ENCODE measurements at places on chromosomes 1 and 21.

- no peaks in the 10 kb centered on the region for H3K36me3 ChIP-seq
- H3K4me3 ChIP-seq: no peak overlapping the region
- H3K27ac ChIP-seq: no peak overlapping the region
- no peak for DNase-seq
Observed at GRCh38 chr1:19581381-19581780, 62.7 kb upstream of the NBL1 start.

DNA sequence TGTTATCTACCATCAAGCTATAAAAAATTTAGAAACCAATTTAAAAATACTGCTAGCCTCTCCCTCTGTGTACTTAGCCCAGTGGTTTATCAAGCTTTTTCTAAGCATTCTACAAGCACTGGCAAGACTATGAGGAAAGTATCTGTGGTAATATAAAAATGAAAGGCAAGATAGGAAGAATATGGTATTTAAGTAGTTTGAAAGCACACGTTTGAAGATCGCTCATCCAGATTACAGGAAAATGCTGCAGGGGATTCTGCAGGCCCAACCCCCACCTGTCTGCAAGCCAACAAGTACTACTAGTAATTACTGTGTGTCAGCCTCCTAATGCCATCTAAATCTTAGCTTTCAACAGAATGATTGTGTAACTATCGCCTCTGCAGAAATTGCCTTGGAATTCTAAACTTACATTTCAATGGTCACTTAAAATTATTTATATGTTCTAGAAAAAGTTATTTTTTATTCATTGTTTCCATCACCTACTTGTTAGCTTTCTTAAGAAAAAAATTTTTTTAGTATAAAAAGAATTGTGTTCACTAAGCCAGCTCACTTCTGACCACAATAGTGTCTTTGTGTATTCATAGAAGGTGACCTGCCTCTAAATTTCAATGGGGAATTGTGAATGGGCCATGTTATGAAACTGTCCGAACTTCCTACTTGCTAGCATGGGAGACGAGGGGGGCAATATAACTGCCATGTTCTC, 8.5 kb downstream of the ERRFI1 start:
- peaks cover 11% of the 10 kb centered on the region for H3K4me1 ChIP-seq
- H3K27ac ChIP-seq: no peak overlapping the region
- H3K36me3 ChIP-seq: peaks cover 7% of the 10 kb centered on the region
- no peak for DNase-seq
- H3K4me3 ChIP-seq: no peak overlapping the region

GRCh38 chr1:206449565-206449964, 20.7 kb upstream of the IKBKE start:
- no peak for DNase-seq
- peaks cover 20% of the 10 kb centered on the region for H3K4me1 ChIP-seq
- H3K4me3 ChIP-seq: no peak overlapping the region
- H3K27ac ChIP-seq: no peak overlapping the region
- peaks cover 83% of the 10 kb centered on the region for H3K36me3 ChIP-seq
- H3K27me3 ChIP-seq: no peaks in the 10 kb centered on the region

DNA sequence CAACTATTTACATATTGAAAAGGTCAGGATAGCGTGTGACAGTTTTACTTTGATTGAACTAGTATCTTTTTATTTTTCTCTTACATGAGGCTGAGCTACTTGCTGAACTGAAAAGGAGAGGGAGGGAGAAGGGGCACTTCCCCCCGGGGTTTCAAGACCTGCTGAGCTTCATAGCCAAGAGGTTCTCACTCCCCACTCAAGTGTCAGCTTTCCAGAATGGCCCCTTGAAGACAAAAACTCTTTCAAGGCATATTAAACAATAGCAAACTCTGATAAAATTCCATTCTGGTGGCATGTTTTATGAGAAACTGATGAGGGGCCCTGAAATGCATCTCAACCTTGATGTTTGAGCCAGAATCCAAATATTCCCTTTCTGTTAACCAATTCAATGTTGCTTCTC, 143.0 kb downstream of the KAZN start:
- no peaks in the 10 kb centered on the region for H3K4me1 ChIP-seq
- no peaks in the 10 kb centered on the region for H3K36me3 ChIP-seq
- DNase-seq: no peak
- H3K4me3 ChIP-seq: no peak overlapping the region
- H3K27me3 ChIP-seq: peaks cover 62% of the 10 kb centered on the region

- H3K4me1 ChIP-seq: peaks cover 3% of the 10 kb centered on the region
- no peaks in the 10 kb centered on the region for H3K27me3 ChIP-seq
- H3K27ac ChIP-seq: no peak overlapping the region
Observed at GRCh38 chr1:246448373-246448772, 58.7 kb downstream of the SMYD3 start.

- H3K27me3 ChIP-seq: no peaks in the 10 kb centered on the region
- no peaks in the 10 kb centered on the region for H3K36me3 ChIP-seq
- no peak overlapping the region for H3K4me3 ChIP-seq
- DNase-seq: no peak
Observed at GRCh38 chr21:33763582-33763899, 121.2 kb downstream of the ITSN1 start.

- H3K27me3 ChIP-seq: no peaks in the 10 kb centered on the region
- no peak overlapping the region for H3K4me3 ChIP-seq
- H3K4me1 ChIP-seq: no peaks in the 10 kb centered on the region
- H3K27ac ChIP-seq: no peak overlapping the region
- DNase-seq: no peak
Observed at GRCh38 chr1:115275216-115275615, 62.8 kb downstream of the NGF start.

DNA sequence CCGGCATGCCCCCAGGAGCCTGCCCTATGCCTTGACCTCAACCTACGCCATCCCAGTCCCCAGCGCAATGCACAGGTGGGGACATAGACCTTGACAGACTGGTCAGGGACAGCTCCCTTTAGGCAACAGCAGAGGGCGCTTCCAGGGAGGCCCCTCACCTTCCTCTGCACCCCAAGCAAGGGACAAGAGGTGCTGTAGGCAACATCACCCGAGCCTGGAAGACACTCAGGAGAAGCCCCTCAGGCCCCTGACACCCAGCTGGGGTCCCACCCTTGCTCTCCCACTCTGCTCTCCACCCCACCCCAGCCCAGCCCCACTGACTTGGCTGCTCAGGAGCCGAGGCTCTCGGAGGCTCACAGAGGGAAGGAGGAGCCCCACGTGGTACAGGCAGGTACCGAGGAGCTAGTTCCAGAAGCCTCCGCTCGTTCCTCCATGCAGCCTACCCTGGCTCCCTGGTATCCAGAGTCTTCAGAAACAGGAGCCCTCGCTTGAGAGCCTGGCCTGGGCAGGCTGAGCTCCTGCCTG, 2.4 kb upstream of the WNT3A start:
- DNase-seq: no peak
- H3K4me3 ChIP-seq: no peak overlapping the region
- H3K4me1 ChIP-seq: peaks cover 5% of the 10 kb centered on the region
- H3K36me3 ChIP-seq: no peaks in the 10 kb centered on the region
- H3K27me3 ChIP-seq: peaks cover 24% of the 10 kb centered on the region

DNA sequence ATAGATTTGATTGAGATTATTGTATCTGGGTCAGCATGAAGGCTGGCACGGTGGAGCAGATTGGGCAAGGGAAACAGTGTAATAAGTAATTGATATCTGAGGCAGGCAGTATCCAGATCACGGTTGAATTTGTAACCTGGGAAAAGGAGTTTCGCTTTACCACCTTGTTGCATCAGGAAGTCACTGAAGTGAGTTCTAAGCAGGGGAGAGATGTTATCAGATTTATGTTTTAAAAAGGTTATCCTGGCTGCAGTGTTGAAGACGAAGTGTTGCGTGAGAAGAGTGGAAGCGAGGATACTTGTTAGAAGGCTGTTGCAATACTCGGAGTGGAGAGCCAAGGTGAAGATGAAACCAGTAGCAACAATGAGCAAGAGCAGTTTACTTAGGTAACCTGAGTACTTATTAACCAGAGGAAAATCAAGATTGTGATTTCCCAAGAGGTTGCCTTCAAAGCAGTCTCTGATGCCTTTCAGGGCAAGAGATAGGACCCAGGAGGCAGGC, 77.8 kb downstream of the LHX9 start:
- no peak overlapping the region for H3K4me3 ChIP-seq
- DNase-seq: no peak
- H3K36me3 ChIP-seq: no peaks in the 10 kb centered on the region

DNA sequence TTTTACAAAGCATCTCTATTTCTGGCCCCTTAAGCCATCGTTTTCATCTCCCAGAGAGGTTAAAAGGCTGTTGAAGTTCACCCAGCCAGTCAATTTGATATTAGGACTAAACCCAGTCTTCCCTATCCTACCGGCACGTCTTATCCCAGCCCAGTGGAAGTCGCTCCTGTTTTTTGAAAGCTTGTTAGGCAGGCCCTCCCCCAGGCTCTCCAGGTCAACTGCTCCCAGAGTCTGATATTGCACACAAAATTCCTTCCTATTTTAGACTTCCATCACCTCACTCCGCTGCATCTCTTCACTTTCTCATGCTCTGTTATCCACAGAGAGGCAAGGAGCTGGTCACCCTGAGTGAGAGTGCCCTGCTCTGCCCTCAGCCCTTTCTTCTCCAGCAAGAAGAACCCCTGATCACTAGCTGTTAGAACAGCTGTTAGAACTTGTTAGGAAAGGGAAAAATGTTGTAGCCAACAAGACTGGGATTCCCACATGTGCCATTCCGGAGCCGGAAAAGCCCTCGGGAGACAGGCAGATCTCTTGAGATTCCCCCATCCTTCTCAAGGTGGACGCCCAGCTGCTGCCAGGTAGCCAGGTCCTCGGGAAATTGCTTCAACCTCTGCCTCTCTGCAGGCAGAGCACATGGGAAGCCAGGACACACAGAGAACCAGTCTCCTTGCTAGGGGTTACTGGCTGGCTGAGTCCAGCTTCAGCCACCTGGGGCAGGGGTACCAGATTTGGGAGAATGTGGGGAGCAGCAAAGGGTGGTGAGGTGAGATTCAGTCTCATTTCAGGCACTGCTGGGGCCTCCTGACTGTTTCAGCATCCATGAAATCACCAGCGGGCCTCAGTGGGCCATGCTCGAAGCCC, 25.7 kb downstream of the PLXNA2 start:
- peaks cover 99% of the 10 kb centered on the region for H3K4me1 ChIP-seq
- H3K4me3 ChIP-seq: no peak overlapping the region
- peaks cover 29% of the 10 kb centered on the region for H3K36me3 ChIP-seq
- H3K27ac ChIP-seq: peak overlapping the region; percentile 88

- DNase-seq: no peak
- H3K27me3 ChIP-seq: no peaks in the 10 kb centered on the region
- no peak overlapping the region for H3K27ac ChIP-seq
- H3K4me1 ChIP-seq: no peaks in the 10 kb centered on the region
Observed at GRCh38 chr1:88060750-88061491, 623.2 kb upstream of the PKN2 start.

DNA sequence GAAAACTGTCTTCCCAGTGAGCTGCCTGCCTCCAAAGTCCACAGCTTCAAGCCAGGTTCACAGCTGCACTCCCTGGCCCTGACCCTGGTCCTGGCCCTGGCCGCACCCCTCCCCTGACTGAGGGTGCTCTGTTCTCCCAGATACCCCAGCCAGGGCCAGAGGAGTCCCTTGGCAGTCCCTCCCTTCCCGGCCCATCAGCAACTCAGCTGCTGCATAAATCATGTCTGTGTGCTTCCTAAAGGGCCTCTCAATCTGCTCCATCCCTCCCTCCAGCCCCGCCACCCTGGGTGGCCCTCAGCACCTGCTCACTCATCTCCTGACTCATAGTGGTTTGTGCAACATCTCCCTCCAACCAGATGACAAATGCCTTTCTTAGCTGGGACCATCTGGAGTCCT, 24.8 kb upstream of the C1orf174 start:
- no peak for DNase-seq
- H3K27me3 ChIP-seq: peaks cover 46% of the 10 kb centered on the region
- H3K27ac ChIP-seq: no peak overlapping the region

GRCh38 chr1:204218552-204218951, 4.8 kb upstream of the GOLT1A start:
- no peaks in the 10 kb centered on the region for H3K27me3 ChIP-seq
- H3K27ac ChIP-seq: no peak overlapping the region

GRCh38 chr1:199545780-199546179, 481.7 kb upstream of the NR5A2 start:
- H3K27me3 ChIP-seq: no peaks in the 10 kb centered on the region
- no peaks in the 10 kb centered on the region for H3K36me3 ChIP-seq
- H3K27ac ChIP-seq: no peak overlapping the region
- no peaks in the 10 kb centered on the region for H3K4me1 ChIP-seq
- no peak overlapping the region for H3K4me3 ChIP-seq

- H3K4me1 ChIP-seq: no peaks in the 10 kb centered on the region
- DNase-seq: no peak
- no peak overlapping the region for H3K27ac ChIP-seq
- H3K27me3 ChIP-seq: peaks cover 12% of the 10 kb centered on the region
- no peaks in the 10 kb centered on the region for H3K36me3 ChIP-seq
Observed at GRCh38 chr1:29586991-29587745, 350.8 kb downstream of the PTPRU start.

DNA sequence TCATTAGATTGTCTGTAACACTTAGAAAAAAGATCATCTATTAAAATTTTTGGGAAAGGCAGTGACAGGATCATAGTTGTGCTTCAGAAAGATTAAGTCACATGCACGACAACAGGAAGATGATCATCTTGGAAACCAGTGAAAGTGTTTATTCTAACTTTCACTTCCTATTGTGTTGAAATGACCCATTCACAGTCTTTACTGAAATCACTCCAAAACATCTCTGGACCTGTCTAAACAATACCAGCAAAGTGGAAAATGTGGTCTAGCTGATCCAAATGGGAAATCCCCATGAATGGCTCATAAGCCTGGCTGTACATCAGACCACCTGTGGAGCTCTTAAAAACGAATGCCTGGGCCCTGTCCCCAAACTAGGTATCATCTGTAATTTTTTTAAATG, 111.1 kb upstream of the ETV3 start:
- no peak for DNase-seq
- no peak overlapping the region for H3K4me3 ChIP-seq
- no peaks in the 10 kb centered on the region for H3K36me3 ChIP-seq
- no peaks in the 10 kb centered on the region for H3K4me1 ChIP-seq

GRCh38 chr1:180415985-180416633, 86.3 kb downstream of the ACBD6 start:
- no peak overlapping the region for H3K27ac ChIP-seq
- H3K4me3 ChIP-seq: no peak overlapping the region
- H3K4me1 ChIP-seq: no peaks in the 10 kb centered on the region
- DNase-seq: no peak

- peaks cover 13% of the 10 kb centered on the region for H3K4me1 ChIP-seq
- no peaks in the 10 kb centered on the region for H3K27me3 ChIP-seq
- H3K27ac ChIP-seq: peak overlapping the region; percentile 49
- no peak for DNase-seq
- H3K4me3 ChIP-seq: no peak overlapping the region
Observed at GRCh38 chr1:26790551-26790953, 2.8 kb downstream of the PIGV start.

DNA sequence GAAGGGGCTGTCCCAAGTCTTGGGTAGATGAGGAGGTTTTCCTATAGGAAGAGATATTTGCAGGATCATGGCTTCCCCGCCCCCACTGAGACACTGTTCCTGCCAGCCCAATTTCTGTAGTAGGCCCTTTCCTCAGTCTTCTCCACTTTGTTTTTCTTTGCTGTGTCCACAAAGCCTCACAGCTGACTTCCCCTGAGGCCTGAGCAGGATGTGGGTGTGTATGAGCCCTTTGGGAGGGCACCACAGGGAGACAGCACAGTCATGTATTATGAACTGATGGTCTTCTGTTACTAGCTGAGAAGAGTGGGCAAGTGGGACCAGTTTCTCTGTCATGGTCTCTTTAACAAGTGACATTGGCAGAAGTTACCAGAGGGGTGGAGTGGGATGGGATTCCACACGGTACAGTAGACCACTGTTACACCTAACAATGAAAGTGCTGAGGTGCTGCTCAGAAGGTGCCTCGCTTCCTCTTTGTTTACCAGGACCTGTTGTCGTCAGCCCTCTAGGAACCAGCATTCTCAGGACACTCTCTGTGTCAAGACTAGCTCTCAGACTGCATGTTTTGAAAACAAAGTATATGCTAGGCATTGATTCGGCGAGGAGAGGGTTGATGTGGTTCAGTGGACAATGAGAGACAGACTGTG, 253.8 kb upstream of the HOOK1 start:
- no peaks in the 10 kb centered on the region for H3K27me3 ChIP-seq
- no peak for DNase-seq
- H3K27ac ChIP-seq: no peak overlapping the region

Measured in heart right ventricle (tissue), 16 donors.